ENCODE measurements at places on chromosomes 7 and 10. TPM values are rescaled to one million over a fixed set of nuclear protein-coding genes. Genes with fewer than 3 reads are reported as not detected.

- peak; percentile 44 for DNase-seq
Measured at GRCh38 chr7:139995017-139995915, 67.5 kb downstream of the PARP12 start.

- DNase-seq, result no peak
Measured at GRCh38 chr7:77796960-77797359, 1.3 kb downstream of the TMEM60 start.

- DNase-seq, result no peak
Measured at GRCh38 chr7:47071866-47072265, 510.0 kb downstream of the TNS3 start.

- peak; percentile 97 for DNase-seq
Measured at GRCh38 chr10:12419262-12419847, 70.0 kb downstream of the CAMK1D start.

SDK1 gene
- total RNA-seq, result 0.51 TPM

PPIF gene
- total RNA-seq, result 19.5 TPM

TMEM196 gene
- total RNA-seq, result not detected

DNA sequence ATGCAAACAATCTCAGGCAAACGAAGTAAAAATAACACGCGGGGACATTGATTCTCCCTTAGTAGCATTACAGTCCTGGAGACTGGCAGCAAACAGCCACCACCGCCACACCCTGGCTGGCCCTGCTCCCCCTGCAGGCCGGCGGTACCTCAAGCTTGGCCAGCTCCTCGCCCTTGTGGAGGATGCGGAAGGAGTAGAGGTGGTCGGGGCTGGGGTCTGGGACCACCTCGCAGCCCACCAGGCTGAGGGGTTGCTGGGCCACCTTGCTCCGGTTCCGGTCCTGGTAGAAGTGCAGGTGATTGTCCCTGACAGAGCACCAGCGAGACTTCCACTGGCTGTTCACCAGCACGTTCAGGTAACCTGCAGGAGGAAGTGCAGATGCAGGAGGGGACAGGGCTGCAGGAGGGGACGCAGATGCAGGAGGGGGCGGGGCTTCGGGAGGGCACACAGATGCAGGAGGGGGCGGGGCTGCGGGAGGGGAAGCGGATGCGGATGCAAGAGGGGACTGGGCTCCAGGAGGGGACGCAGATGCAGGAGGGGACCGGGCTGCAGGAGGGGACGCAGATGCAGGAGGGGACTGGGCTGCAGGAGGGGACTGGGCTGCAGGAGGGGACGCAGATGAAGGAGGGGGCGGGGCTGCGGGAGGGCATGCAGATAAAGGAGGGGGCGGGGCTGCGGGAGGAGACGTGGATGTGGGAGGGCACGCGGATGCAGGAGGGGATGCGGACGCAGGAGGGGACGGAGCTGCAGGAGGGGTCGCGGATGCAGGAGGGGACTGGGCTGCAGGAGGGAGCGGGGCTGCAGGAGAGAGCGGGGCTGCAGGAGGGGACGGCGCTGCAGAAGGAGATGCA is 65.7 kb downstream of the VWA2 start:
- DNase-seq, result no peak

- DNase-seq, result no peak
Measured at GRCh38 chr7:95101422-95101821, 194.0 kb downstream of the PPP1R9A start.

- DNase-seq, result no peak
Measured at GRCh38 chr7:111077001-111077400, 13.9 kb upstream of the LRRN3 start.

DNA sequence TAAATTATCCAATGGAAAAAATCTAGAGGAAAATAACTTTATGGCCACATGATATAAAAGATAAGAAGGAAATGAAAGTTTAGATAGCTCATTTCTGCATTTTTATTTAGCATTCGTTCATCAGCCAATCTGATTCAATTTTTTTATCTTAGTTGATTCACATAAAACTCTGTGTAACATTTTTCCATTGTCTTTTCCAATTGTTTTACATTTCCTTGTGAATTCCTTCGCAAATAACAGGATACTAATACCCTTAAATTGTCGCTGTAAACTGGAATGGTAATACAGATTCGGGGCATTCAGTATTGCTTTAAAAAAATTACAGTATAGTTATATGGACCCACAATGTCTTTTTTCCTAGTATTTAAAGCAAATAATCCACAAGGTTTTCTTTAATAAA is 136.4 kb downstream of the CUBN start:
- no peak for DNase-seq

DNA sequence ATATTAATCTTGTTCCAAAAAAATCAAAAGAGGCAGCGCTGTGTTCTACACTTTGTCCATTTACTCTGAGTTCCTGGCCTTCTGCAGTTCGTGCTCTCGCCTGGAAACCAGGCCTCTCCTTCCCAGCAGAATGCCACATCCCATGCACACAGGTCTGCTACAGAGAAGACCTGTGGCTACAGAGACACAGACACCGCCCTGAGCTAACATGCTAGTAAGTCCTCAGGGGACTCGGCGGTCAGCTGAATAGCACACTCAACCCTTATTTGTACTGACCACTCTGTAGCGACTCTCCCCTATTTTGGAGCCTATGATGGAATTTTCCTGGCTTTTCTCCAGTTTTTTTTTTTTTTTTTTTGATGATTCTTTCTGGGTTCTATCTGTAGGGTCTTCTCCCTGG is 12.8 kb downstream of the CREB3L2 start:
- DNase-seq, result no peak

DNA sequence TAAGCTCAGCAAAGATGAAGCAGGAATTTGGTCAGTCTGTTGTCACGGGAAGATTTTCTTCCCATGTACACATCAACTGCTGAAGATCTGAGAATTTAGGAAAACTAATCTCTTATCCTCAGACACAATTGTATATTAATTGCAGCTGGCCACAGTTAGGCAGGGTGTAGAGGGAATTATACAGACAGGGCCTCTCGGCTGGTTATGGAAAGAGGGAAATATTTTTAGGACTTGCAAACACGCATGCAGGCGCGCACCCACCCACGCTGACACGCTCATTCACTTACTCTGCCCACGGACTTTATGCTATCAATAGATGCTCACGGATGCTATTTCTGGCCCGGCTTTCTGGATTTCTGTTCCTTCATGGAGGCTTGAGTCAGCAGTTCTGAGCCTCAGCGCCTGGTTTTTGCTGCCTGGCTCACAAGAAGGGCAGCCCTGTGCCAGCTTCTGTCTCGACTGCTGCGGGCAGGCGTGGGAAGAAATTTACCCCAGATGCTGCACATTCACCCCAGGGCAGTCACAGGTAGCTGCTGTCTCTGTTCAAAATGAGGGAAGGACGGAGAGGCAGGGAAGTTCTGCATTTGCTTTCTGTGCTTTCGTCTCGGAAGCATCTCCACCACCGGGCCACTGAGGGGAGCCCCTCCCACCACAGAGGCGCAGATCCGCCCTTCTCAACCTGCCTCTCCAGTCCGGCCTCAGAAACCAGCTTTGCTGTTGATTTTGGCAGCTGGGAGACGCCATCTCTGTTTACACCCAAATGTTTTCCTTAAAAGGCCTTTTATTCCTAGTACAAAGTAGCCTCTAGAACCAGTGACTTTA is 116.3 kb upstream of the BTBD16 start:
- peak; percentile 33 for DNase-seq

- peak; percentile 46 for DNase-seq
Measured at GRCh38 chr7:83648464-83649241, at the start of gene SEMA3E. TSS of gene SEMA3E (minus strand) at chr7:83649139.

COL26A1 gene
- total RNA-seq, result not detected

DNA sequence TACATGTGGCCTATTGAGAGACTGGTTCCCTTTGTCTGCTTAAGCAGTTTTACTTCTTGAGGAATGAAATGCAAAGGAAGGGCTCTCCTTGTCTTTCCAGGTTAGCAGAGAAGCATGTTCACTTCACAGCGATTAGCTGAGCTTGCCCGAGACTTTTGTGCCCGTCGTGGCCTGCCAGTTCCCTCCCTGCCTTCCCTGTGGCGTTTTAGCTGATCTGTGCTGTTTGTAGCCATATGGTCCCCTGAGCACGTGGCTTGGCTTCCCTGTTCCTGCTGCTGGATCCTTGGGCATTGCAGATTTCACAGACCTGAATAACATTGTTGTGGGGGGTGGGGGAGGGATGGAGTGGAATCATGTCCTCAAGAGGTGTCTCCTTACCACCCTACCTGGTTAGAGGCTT is 61.8 kb downstream of the SND1 start:
- DNase-seq, result no peak

COL13A1 gene
- total RNA-seq, result not detected

GRCh38 chr10:32459051-32459698 is 13.2 kb downstream of the CCDC7 start:
- no peak for DNase-seq

LRIT1 gene
- total RNA-seq, result not detected

GRCh38 chr10:52092390-52092789 is 221.7 kb upstream of the DKK1 start:
- DNase-seq, result no peak

DNA sequence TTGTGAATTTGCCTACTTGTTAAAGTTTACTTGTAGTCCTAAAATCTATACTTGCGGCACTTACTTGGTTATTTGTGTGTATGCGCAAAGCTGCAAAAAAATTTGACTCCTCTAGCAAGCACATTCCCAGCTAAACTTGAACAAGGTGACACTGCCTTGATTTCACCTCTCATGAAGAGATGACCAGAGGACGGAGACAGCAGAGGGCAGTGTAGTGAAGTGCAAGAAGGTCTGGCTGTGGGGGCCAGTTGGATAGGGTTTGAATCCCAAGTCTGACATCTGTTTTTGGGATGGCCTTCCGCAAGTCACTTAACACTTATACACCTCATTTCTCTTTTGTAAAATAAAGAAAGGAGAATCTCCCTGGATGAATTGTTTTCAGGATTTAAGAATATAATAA is 15.7 kb downstream of the SLK start:
- no peak for DNase-seq
